Ovary (tissue), 10 donors: ENCODE measurements at places on chromosomes 12 and 14. TPM values are rescaled to one million over a fixed set of nuclear protein-coding genes. Genes with fewer than 3 reads are reported as not detected.

GRCh38 chr12:49094160-49094974 is at the start of gene DHH:
TSS of gene DHH (minus strand) at chr12:49094801. CDS start at chr12:49094512, 289 bp downstream.
- peak; percentile 57 for DNase-seq
- no peak within 1 kb of the TSS for H3K27ac ChIP-seq

DNA sequence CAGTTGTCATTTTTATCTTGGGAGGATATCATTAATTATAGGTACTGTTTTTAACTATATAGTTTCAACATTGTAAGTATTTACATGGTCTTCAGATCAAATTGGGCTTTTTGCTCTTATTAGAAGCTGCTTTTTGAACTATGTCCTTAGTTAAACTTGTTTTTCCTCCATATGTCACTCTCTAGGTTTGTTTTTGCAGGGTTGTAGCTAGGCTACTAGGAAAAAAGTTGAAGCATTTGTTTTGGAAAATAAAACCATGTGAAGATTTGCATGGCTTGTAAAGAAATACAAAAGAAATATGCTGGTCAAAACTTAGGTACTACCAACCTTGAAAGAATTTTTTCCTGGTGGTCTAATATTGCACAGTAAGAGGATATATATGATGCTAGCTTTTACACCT is 3.4 kb downstream of the ARID2 start:
- peaks cover 6% of the 10 kb centered on the region for H3K4me1 ChIP-seq
- no peaks in the 10 kb centered on the region for H3K27me3 ChIP-seq
- DNase-seq = no peak

GRCh38 chr14:67079846-67080245 is 109.4 kb upstream of the GARIN2 start:
- H3K27me3 ChIP-seq = no peaks in the 10 kb centered on the region
- H3K36me3 ChIP-seq = no peaks in the 10 kb centered on the region
- no peak for DNase-seq
- H3K27ac ChIP-seq = no peak overlapping the region

CPSF6 gene
- 24.7 TPM for polyA plus RNA-seq

- H3K4me1 ChIP-seq = no peaks in the 10 kb centered on the region
- H3K27me3 ChIP-seq = no peaks in the 10 kb centered on the region
- no peak for DNase-seq
These were observed 100.8 kb upstream of the BBS10 start for GRCh38 chr12:76449016-76449415.

- DNase-seq = no peak
- H3K27ac ChIP-seq = no peak overlapping the region
- no peaks in the 10 kb centered on the region for H3K27me3 ChIP-seq
- H3K4me1 ChIP-seq = no peaks in the 10 kb centered on the region
- H3K4me3 ChIP-seq = no peak overlapping the region
These were observed 16.7 kb downstream of the STK38L start for GRCh38 chr12:27260746-27261145.

EMP1 gene
- 21.3 TPM for polyA plus RNA-seq

DNA sequence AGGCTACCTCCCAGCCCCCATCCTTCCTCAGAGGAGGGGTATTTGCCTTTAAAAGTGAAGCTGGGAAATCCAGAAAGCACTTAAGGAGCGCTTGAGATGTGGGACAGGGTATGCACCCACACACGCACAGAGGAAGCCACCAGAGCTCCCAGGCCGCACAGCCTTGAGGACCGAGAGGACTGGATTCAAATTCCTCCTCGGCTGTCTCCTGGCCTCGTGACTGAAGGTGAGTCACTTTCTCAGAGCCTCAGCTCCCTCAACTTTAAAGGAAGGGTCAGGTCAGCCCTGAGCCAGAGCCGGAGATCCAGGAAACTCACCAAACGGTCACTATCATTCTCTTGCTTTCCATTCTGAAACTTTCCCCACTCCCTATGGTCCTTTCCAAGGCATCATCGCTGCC is 37.6 kb downstream of the BCL11B start:
- H3K4me1 ChIP-seq = no peaks in the 10 kb centered on the region
- no peak overlapping the region for H3K4me3 ChIP-seq
- H3K36me3 ChIP-seq = no peaks in the 10 kb centered on the region
- no peak overlapping the region for H3K27ac ChIP-seq
- no peak for DNase-seq
- no peaks in the 10 kb centered on the region for H3K27me3 ChIP-seq

- no peaks in the 10 kb centered on the region for H3K36me3 ChIP-seq
- DNase-seq = no peak
- H3K4me1 ChIP-seq = peaks cover 15% of the 10 kb centered on the region
- H3K4me3 ChIP-seq = no peak overlapping the region
- H3K27me3 ChIP-seq = no peaks in the 10 kb centered on the region
These were observed 131.5 kb downstream of the GPR135 start for GRCh38 chr14:59333668-59334067.

DNA sequence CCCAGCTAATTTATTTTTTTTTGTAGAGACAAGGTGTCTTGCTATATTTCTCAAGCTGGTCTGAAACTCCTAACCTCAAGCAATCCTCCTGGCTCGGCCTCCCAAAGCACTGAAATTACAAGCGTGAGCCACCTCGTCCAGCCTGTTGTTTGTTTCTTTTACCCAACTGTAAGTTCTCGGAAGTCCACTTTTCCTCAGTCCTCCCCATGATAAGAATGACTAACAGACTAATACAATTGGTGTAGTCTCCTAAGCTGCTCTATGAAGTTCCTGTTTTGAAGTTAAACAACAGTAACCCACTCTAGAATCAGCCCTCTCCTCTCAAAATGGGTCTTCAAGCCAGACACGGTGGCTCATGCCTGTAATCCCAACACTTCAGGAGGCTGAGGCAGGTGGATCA is 36.5 kb downstream of the HIGD1C start:
- H3K27ac ChIP-seq = no peak overlapping the region
- no peak overlapping the region for H3K4me3 ChIP-seq
- H3K36me3 ChIP-seq = no peaks in the 10 kb centered on the region
- no peaks in the 10 kb centered on the region for H3K27me3 ChIP-seq
- DNase-seq = no peak
- H3K4me1 ChIP-seq = no peaks in the 10 kb centered on the region

DNA sequence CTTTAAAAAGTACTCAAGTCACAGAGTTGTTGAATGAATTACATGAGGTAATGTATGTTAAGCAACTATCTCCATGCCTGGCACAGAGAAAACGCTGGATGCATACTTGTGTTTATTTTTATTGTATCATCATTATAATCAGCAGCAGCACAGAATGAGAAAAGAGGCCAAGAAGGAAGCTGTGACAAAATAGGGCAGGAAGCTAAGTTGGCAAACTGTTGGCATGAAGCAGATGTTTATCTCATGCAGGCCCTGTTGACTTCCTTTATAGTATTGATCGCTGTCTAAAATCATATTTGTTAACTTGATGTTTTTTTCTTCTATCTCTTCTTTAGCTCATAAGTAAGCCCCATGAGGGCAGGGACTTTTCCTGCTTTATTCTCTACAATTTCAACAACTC is 466.6 kb downstream of the TRHDE start:
- H3K4me3 ChIP-seq = no peak overlapping the region
- no peak overlapping the region for H3K27ac ChIP-seq
- no peaks in the 10 kb centered on the region for H3K4me1 ChIP-seq
- DNase-seq = no peak

- no peak overlapping the region for H3K27ac ChIP-seq
- no peak for DNase-seq
- H3K4me1 ChIP-seq = no peaks in the 10 kb centered on the region
- no peaks in the 10 kb centered on the region for H3K36me3 ChIP-seq
- no peak overlapping the region for H3K4me3 ChIP-seq
These were observed 22.6 kb downstream of the PRKCH start for GRCh38 chr14:61343991-61344405.

- H3K36me3 ChIP-seq = no peaks in the 10 kb centered on the region
- no peak overlapping the region for H3K4me3 ChIP-seq
- H3K4me1 ChIP-seq = no peaks in the 10 kb centered on the region
- H3K27ac ChIP-seq = no peak overlapping the region
These were observed 1165.4 kb downstream of the TMEM121 start for GRCh38 chr14:106691601-106692291.

DNA sequence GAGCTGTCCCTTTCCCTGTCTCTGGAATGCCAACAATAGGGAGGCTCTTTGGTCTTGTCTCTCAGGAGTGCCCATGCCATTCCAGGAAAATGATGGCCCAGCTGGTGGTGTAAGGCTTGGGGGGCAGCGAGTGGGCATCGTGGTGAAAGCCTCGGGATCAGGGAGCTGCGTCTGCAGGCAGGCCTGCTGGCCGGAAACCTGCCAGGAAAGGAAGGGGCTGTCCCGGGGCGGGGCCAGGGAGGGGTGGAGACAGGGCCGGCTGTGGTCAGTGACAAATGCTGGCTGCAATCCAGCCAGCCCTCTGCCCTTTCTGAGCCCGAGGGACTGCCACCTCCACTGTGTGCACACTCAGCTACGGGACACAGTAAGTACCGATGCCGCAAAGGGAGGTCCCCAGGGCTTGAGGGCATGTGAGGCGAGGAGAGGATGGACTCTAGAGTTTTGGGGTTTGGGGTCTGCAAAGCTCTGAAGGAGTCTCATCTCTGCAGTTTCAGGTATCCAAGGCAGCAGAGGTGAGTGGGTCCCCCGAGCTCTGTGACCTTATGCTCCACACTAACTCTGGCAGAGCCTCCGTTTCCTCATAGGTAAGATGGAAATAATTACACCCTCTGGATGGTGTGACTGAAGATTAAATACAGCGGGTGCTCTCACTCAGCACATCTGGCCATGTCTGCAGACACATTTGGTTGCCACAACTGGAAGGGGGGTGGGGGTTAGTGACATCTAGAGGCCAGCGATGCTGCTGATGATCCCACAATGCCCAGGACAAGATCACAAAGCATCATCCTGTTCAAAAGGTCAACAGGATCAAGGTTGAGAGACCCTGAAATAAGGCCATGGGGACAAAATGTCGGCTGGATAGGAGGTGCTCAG is at the start of gene SERPINA5:
TSS of gene SERPINA5 (plus strand) at position 300 of the 873 bp plus-strand sequence. CDS start 5,937 bp downstream, outside the sequence.
- H3K36me3 ChIP-seq = no peaks in the 10 kb centered on the region
- no peak within 1 kb of the TSS for H3K27ac ChIP-seq
- H3K27me3 ChIP-seq = no peaks in the 10 kb centered on the region
- H3K4me3 ChIP-seq = no peak within 1 kb of the TSS
- peaks cover 22% of the 10 kb centered on the region for H3K4me1 ChIP-seq

- no peak overlapping the region for H3K4me3 ChIP-seq
- peaks cover 16% of the 10 kb centered on the region for H3K4me1 ChIP-seq
- H3K27ac ChIP-seq = no peak overlapping the region
- no peaks in the 10 kb centered on the region for H3K27me3 ChIP-seq
These were observed 14.1 kb downstream of the CCDC85C start for GRCh38 chr14:99589651-99590530.

DNA sequence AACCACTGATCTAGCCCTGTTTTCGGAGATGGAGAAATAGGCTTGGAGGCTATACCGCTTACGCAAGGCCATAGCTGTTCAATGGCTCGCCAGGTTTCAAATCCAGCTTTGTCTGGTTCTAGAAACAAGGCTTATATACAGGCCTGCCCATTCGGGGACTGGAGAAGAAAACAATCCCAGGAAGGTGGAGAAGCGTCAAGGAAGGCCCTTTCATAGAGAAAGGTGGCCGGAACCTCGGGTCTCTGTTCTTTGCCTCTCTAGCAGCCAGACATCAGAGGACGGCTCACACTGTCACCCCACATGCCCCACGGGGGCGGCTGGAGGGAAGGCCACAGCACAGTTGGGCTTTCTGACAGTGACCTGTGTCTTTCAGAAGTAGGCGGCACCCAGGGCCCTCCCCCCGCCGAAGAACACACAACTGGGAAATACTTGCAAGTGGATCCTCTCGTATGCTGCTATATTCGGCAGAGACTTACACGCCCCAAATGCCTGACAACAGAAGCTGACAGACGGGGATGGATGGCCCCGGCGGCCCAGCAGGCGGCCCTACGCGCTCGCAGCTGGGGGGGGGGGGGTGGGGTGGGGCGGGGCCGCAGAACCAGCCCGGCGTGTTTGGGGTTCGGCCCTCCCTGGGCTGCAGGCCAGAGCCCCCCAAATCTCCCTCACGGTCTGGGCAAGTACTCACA is 4.5 kb upstream of the SETD1B start:
- H3K36me3 ChIP-seq = no peaks in the 10 kb centered on the region
- H3K4me3 ChIP-seq = peak overlapping the region; percentile 77

OR4Q3 gene
- not detected for polyA plus RNA-seq

DNA sequence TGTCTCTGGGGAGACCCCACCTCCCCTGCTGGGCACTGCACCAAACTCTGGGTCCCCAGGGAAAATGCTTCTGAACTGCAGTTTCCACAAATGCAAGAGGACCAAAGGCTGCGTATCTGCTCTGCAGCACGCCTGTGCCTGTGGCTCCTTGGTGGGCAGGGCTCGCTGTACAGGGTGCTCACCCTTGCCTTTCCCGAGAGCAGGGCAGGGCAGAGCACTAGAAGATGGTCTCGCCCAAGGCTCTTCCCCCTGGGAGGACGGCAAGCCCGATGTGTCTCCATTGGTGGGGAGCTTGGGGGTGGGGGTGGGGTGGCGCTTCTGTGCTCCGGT is 175.3 kb upstream of the RTL1 start:
- no peaks in the 10 kb centered on the region for H3K4me1 ChIP-seq
- no peaks in the 10 kb centered on the region for H3K27me3 ChIP-seq

DNA sequence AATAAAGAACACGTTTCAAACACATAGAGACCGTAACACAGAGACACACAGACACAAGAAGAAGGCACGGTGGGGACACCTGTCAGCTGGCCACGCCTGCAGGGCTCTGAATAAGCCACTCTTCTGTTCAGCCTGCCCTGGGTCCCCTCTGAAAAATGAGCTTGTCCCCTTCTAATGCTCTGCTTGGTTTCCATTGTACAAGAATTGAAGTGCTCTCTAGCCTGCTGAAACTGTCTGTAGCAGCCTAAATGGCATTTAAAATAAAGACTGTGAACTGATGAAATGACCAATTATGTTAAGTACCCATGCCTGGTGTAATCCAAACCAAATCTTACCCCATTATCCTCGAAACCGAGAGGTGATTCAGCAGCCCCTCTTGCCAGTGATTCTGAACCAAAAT is 139.8 kb downstream of the FOXN3 start:
- H3K27ac ChIP-seq = no peak overlapping the region
- no peak overlapping the region for H3K4me3 ChIP-seq
- H3K4me1 ChIP-seq = peaks cover 2% of the 10 kb centered on the region

EIF2S1 gene
- 102 TPM for polyA plus RNA-seq

- H3K36me3 ChIP-seq = no peaks in the 10 kb centered on the region
- DNase-seq = no peak
- no peaks in the 10 kb centered on the region for H3K27me3 ChIP-seq
- no peaks in the 10 kb centered on the region for H3K4me1 ChIP-seq
- no peak overlapping the region for H3K27ac ChIP-seq
These were observed 110.8 kb upstream of the SRRM4 start for GRCh38 chr12:118870551-118870950.

MSRB3 gene
- 58.8 TPM for polyA plus RNA-seq

DNA sequence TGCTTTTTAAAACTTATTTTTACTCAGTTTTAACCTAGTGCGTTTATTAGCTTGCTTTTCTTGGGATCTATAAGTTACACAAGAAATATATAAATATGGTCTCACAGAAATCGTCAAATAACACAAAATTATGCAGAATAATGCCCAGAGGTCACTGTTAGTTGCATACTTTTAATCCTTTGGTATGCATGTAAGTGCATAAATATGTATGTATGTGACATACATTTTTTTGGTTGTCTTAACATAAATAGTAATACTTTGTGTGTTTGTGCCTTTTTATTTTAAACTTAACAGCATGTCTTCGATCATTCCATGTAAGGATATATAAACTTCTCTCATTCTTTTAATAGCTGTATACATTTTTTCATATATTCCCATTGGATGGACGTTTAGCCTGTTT is 459.6 kb downstream of the PCNX1 start:
- DNase-seq = no peak
- no peak overlapping the region for H3K4me3 ChIP-seq
- no peaks in the 10 kb centered on the region for H3K27me3 ChIP-seq
- no peaks in the 10 kb centered on the region for H3K36me3 ChIP-seq

ADCY4 gene
- 19.7 TPM for polyA plus RNA-seq
